ENCODE measurements at places on chromosomes 7 and 10.

GRCh38 chr7:26515314-26515842, 223.7 kb downstream of the SNX10 start:
- DNase-seq = no peak

DNA sequence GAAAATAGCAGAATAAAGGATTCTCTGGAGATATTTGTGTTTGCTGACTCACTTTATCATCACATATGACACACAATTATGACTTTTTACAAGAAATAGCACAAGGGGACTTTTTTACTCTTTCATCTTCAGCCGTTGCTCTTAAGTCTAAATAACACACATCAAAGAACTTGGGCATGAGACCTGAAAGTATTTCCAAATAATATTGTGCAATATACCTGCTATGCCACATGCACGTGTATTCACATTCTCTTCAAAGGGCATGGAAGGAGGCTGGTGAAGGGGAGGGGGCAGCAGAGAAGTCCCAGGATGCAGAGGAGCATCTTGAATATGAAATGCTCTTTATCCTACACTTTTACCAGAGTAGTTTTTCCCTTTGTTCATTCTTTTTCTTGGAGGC, 4.1 kb upstream of the ADARB2 start:
- no peak for DNase-seq

- DNase-seq = no peak
Observed at GRCh38 chr10:46084321-46085165, 38.5 kb upstream of the MSMB start.

GRCh38 chr10:81704596-81704995, 170.4 kb upstream of the NRG3 start:
- DNase-seq = no peak
